ENCODE measurements at places on chromosomes 5 and 9.

GRCh38 chr9:70564468-70565335, 150.2 kb upstream of the KLF9 start:
- DNase-seq, result no peak

DNA sequence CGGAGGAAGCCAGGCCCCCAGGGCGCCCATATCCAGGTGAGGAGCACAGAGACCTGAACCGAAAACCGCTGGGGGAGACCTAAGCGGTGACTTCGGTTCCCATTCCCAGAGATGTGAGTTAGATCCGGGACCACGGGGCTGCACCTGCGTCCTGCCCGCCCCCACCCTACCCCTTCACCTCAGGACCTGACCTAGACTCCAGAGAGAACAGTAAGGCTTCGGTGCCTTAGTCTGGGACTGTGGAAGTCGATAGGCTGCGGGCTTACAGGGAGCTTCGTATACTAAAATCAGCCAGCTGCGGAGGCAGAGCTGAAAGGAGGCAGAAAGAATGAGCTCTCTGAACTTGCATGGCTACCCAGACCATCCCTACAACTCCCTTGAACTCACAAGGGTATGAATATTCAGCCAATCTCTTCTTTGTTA, 518 bp upstream of the FAM13B start:
- DNase-seq, result no peak

- DNase-seq, result no peak
Measured at GRCh38 chr9:79807971-79808370, 236.2 kb downstream of the TLE4 start.

DNA sequence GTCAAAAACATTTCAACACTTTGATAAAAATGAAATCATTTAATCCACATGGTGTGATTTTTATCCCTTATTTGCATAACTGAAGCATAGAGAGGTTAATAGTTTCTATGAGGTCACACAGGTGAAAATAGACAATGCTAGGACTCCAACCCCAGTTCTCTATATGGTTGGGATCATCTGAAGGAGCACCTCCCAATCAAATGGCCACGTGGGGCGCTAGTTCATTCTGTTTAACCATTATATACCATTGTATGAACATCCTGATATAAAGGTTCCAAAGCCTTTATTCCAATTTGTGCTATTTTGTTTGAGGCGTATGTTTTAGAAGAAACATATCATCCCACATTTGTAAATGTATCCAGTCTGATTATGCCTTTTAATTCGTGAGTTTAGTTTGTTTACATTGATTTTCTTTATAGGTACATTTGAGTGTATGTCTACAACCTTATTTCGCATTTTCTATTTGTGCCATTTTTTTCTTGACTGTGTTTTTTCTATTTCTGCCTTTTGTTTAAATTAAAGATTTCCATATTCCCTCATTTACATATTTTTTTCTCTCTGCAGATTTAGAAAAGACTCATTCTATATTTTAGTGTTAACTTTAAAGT, 1092.0 kb downstream of the MAT2B start:
- no peak for DNase-seq

DNA sequence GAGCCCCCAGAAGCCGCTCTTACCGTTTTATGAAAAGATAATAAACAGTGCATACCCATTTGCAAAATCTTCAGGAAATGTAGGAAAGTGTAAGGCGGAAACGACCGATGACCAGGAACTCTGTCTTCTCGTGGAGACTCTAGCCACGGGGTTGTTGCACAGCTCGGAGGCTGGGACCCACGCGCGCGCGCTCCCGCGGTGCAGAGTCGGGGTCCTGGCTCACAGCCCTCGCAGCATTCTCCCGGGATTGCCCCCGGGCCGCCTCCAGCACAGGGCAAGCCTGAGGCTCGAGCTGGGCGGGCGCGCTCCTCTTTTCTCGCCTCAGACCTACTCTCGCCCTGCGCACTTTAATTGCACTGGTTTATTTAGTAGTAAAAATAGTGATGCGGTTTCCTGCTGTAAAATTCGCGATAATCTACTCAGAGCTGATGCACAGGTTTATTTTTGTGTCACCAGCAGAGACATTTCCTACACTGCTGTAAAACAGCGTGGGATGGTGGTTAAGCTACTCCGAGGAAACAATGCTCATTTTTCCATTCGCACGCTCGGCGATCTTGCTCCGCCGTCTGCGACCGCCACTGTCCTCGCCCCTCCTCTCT, 15.5 kb downstream of the TRIM7 start:
- DNase-seq, result peak; percentile 64
